Breast epithelium (tissue), 4 donors: ENCODE measurements at places on chromosomes 4 and X. TPM values are rescaled to one million over a fixed set of nuclear protein-coding genes. Genes with fewer than 3 reads are reported as not detected.

- H3K27ac ChIP-seq: no peak overlapping the region
- H3K27me3 ChIP-seq: no peaks in the 10 kb centered on the region
- H3K36me3 ChIP-seq: no peaks in the 10 kb centered on the region
- H3K4me3 ChIP-seq: no peak overlapping the region
- no peaks in the 10 kb centered on the region for H3K4me1 ChIP-seq
- no peak for DNase-seq
Measured at GRCh38 chr4:35252071-35252470, 992.2 kb downstream of the ARAP2 start.

- H3K4me3 ChIP-seq: no peak overlapping the region
- H3K4me1 ChIP-seq: no peaks in the 10 kb centered on the region
- no peaks in the 10 kb centered on the region for H3K36me3 ChIP-seq
- DNase-seq: no peak
- peak overlapping the region; percentile 72 for H3K27ac ChIP-seq
Measured at GRCh38 chr4:142091691-142092182, 455.4 kb downstream of the IL15 start.

Gene RNF150
- total RNA-seq: 14.8 TPM

Gene TMPRSS11F
- not detected for total RNA-seq

- no peak overlapping the region for H3K4me3 ChIP-seq
- no peak for DNase-seq
- no peaks in the 10 kb centered on the region for H3K36me3 ChIP-seq
- no peak overlapping the region for H3K27ac ChIP-seq
Measured at GRCh38 chr4:152095701-152096070, 334.9 kb upstream of the GATB start.

DNA sequence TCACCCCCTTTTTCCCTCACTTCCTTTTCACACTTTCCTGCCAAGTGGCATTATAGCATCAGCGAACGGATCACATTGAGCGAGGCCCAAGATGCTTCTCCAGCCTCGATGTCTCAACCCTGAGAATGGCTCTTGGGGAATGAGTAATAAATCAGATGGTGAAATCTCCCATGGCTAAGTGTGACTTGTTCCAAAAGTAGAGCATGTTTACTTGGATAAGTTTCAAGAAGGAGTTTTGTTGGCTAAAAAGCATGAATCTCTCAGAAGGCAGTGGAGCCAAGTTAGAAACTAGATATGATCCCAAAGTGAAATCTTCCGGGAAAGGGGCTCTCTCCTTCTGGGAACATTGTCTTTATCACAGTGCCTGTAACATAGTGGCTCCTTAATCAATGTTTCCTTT lies 316.3 kb downstream of the CAMK2D start:
- H3K36me3 ChIP-seq: no peaks in the 10 kb centered on the region
- H3K4me1 ChIP-seq: peaks cover 13% of the 10 kb centered on the region
- peak overlapping the region; percentile 61 for H3K27ac ChIP-seq
- no peaks in the 10 kb centered on the region for H3K27me3 ChIP-seq

- H3K27ac ChIP-seq: no peak overlapping the region
- DNase-seq: no peak
- H3K4me1 ChIP-seq: no peaks in the 10 kb centered on the region
- no peak overlapping the region for H3K4me3 ChIP-seq
- H3K27me3 ChIP-seq: no peaks in the 10 kb centered on the region
Measured at GRCh38 chrX:33589316-33589715, 378.0 kb upstream of the DMD start.

Gene BEND2
- total RNA-seq: not detected

- no peak overlapping the region for H3K4me3 ChIP-seq
- H3K27ac ChIP-seq: no peak overlapping the region
- DNase-seq: no peak
Measured at GRCh38 chr4:41967392-41967791, 14.2 kb upstream of the DCAF4L1 start.

DNA sequence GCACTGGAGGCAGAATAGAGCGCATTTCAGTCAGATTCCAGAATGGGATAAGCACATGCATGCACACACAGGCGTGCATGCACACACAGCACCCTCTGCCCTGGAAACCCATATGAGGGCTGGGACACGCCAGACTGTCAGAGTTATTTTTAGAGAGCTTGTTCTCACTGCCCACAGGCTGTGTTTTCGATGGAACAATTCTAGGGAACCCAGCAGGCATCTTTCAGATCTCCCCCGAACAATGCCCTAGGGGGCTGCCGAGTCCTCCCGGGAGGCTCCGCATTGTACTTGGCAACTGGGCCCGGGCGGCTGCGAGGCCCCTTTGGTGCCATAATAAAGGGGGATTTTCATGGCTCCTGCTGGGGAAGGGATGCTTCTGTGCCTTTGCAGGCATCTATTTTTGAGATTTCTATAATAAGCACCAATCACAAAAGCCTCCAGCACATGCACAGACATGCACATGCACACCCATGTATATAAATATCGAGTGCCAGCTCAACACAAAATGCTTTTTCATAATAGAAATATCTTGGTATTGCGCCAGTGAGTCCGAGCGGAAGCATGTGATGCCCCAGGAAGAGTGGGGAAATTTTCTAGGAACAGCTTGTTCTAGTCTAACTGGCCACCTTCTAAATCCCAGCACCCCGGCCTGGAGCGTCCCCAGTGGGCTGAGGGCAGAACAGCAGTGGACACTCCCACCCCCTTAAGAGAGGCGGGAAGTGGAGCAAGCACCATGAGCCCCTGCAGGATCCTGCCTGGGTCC lies 88.5 kb downstream of the PHKA2 start:
- no peak overlapping the region for H3K27ac ChIP-seq
- no peaks in the 10 kb centered on the region for H3K4me1 ChIP-seq
- no peak overlapping the region for H3K4me3 ChIP-seq
- H3K27me3 ChIP-seq: no peaks in the 10 kb centered on the region

Gene SPIN3
- total RNA-seq: 17.1 TPM

GRCh38 chr4:138602664-138603063 lies 360.5 kb upstream of the SLC7A11 start:
- H3K4me1 ChIP-seq: no peaks in the 10 kb centered on the region
- no peak overlapping the region for H3K27ac ChIP-seq
- H3K36me3 ChIP-seq: no peaks in the 10 kb centered on the region
- H3K27me3 ChIP-seq: no peaks in the 10 kb centered on the region
- DNase-seq: no peak

DNA sequence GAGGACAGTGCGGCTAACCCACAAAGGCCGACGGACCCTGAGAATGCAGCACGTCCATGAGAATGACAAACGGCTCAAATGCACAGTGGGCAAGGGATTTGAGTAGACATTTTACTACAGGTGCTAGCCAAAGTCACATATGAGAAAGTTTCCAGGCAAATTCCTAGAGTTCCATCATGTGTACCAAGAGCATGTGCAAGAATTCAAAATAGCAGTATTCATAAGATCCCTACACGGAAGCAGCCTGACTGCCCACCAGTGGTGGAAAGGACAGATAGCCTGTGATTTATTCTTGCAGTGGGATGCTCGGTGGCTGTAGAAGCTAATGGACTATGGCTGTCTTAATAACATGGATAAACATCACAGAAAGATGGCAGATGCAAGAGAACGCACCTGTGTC lies 68.0 kb downstream of the RGS12 start:
- H3K4me1 ChIP-seq: no peaks in the 10 kb centered on the region
- no peaks in the 10 kb centered on the region for H3K36me3 ChIP-seq
- H3K4me3 ChIP-seq: no peak overlapping the region
- no peak overlapping the region for H3K27ac ChIP-seq

Gene SPANXB1
- not detected for total RNA-seq

- H3K4me3 ChIP-seq: no peak overlapping the region
- H3K27me3 ChIP-seq: no peaks in the 10 kb centered on the region
- H3K4me1 ChIP-seq: no peaks in the 10 kb centered on the region
- no peaks in the 10 kb centered on the region for H3K36me3 ChIP-seq
Measured at GRCh38 chr4:62711575-62711974, 1511.4 kb downstream of the ADGRL3 start.

DNA sequence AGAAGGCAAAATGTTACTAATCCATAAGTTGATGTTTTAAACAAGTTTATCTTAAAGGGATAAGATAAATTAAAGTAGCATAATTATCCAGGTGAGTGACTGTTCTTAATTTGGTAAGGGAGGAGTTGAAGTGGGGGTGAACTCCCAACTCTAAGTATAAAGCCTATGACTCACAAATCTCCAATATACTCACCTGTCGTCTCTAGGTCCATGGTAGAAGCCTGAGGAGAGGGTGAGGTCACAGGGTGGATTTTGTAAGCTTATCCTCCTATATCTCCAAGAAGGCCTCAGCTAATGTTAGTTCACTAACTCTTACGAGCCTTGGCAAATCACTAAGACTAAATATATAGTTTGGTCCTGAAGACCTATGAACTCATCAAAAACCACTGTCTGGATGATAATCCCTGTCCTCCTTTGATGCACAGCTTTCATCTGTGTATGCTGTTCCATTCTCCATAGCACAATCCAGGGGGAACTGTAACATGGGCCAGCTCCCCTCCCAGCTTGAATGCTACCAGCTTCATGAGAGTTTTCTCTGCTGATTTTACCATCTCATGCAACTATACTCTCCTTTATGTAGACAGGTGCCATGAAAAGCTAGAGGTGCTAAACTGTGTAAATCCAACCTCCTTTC lies 158.7 kb downstream of the BTC start:
- no peak overlapping the region for H3K27ac ChIP-seq
- no peaks in the 10 kb centered on the region for H3K27me3 ChIP-seq
- no peaks in the 10 kb centered on the region for H3K36me3 ChIP-seq
- no peak overlapping the region for H3K4me3 ChIP-seq
- H3K4me1 ChIP-seq: no peaks in the 10 kb centered on the region
- no peak for DNase-seq

- H3K4me3 ChIP-seq: no peak overlapping the region
- H3K4me1 ChIP-seq: no peaks in the 10 kb centered on the region
- H3K27me3 ChIP-seq: no peaks in the 10 kb centered on the region
- no peak for DNase-seq
- no peak overlapping the region for H3K27ac ChIP-seq
- H3K36me3 ChIP-seq: no peaks in the 10 kb centered on the region
Measured at GRCh38 chr4:73762409-73762808, 22.0 kb downstream of the CXCL8 start.

Gene DCAF16
- total RNA-seq: 28.2 TPM

Gene SHOX
- total RNA-seq: 0.80 TPM

Gene TREX2
- total RNA-seq: 1.9 TPM

Gene QRFPR
- total RNA-seq: 0.66 TPM

DNA sequence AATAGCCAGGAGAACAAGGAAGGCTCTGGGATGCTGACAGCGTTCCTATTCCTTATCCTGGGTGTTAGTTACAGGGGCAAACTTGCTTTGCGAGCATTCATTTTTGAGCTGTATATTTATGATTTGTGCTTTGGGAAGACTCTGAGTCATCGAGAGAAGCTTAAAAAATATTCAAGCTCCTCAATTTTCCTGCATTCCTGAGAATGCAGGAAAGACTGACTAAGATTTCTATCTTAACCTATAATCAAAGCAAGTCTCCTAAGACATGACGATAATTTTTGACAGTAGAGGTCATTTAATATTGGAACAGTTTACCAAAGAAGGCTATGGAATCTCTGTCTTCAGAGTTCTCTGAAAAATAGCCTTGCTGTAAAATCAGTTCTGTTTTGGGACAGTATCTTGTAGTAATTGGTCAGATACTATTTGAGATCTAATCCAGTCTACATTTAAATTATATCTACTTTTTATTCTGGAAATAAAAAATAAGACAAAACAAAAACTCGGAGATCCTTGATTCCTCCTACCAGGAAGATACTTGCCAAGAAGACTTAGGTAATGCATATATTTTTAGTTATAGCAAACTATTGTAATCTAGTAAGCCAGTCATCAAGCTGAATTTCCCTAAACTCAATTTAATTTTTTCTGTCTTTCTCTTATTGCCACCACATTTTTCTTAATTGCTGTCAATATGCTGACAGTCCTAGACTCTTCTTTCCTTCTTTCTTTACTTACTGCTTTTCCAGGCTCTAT lies 31.7 kb downstream of the BBS12 start:
- no peaks in the 10 kb centered on the region for H3K36me3 ChIP-seq
- no peak overlapping the region for H3K27ac ChIP-seq
- no peaks in the 10 kb centered on the region for H3K27me3 ChIP-seq
- DNase-seq: no peak
- H3K4me1 ChIP-seq: no peaks in the 10 kb centered on the region

DNA sequence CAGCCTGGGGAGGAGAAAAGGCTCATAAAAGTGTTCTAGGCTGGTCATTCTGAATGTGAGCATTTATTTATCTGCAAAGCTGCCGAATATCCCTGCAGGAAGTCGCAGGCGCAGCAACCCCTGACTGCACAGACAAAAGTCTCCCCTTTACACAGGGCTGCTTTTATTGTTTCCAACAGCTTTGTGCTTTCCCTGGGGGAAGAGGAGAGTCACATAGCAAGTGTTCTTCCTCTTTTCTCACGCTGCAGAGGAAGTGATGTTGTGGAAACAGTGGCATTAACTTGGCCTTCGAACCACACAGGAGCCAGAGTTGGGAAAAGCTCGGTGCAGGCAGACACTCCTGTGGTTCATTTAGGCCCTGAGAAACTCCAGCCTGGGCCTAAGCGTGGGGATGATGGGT lies 81.5 kb upstream of the BCOR start:
- H3K27me3 ChIP-seq: peaks cover 65% of the 10 kb centered on the region
- no peak overlapping the region for H3K27ac ChIP-seq
- H3K36me3 ChIP-seq: no peaks in the 10 kb centered on the region
- no peak overlapping the region for H3K4me3 ChIP-seq

Gene TFDP3
- total RNA-seq: not detected

GRCh38 chrX:47662144-47662657 lies 3.2 kb upstream of the UXT start:
- H3K36me3 ChIP-seq: no peaks in the 10 kb centered on the region
- H3K27me3 ChIP-seq: peaks cover 3% of the 10 kb centered on the region
- H3K4me1 ChIP-seq: no peaks in the 10 kb centered on the region
- H3K4me3 ChIP-seq: no peak overlapping the region
- peak overlapping the region; percentile 20 for H3K27ac ChIP-seq
- DNase-seq: no peak

GRCh38 chr4:123298801-123299200 lies 97.8 kb upstream of the SPRY1 start:
- H3K4me3 ChIP-seq: no peak overlapping the region
- H3K36me3 ChIP-seq: no peaks in the 10 kb centered on the region
- peak overlapping the region; percentile 81 for H3K27ac ChIP-seq
- H3K4me1 ChIP-seq: no peaks in the 10 kb centered on the region
- no peaks in the 10 kb centered on the region for H3K27me3 ChIP-seq

DNA sequence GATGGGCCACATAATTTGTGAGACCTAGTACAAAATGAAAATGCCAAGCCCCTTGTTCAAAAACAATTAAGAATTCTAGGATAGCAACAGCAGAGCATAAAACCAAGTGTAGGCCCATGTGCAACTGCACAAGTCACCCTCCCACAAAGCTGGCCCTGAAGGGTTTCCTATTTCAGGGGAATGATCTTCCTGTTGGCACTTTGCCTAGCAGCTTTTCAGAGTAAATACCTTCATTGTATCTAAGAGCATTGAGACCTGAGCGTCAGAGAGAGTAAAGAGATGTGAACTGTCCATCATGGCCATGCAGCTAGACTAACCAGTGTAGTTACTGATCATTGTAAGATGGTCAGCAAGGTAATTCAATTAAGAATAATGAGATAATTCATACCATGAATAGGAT lies 113.6 kb downstream of the CNKSR2 start:
- no peaks in the 10 kb centered on the region for H3K4me1 ChIP-seq
- DNase-seq: no peak
- no peaks in the 10 kb centered on the region for H3K36me3 ChIP-seq
- H3K27ac ChIP-seq: peak overlapping the region; percentile 15
- H3K4me3 ChIP-seq: no peak overlapping the region

Gene ASMT
- not detected for total RNA-seq

Gene ALAS2
- total RNA-seq: not detected

GRCh38 chrX:1023676-1024075 lies 188.8 kb downstream of the CRLF2 start:
- no peaks in the 10 kb centered on the region for H3K36me3 ChIP-seq
- H3K4me3 ChIP-seq: no peak overlapping the region
- peak; percentile 19 for DNase-seq
- H3K4me1 ChIP-seq: no peaks in the 10 kb centered on the region

Gene UCHL1
- total RNA-seq: 33.1 TPM

GRCh38 chrX:14670819-14671218 lies 141.5 kb downstream of the GLRA2 start:
- no peaks in the 10 kb centered on the region for H3K4me1 ChIP-seq
- H3K27ac ChIP-seq: no peak overlapping the region
- H3K4me3 ChIP-seq: no peak overlapping the region
